ENCODE measurements at places on chromosomes 5 and 9.

DNA sequence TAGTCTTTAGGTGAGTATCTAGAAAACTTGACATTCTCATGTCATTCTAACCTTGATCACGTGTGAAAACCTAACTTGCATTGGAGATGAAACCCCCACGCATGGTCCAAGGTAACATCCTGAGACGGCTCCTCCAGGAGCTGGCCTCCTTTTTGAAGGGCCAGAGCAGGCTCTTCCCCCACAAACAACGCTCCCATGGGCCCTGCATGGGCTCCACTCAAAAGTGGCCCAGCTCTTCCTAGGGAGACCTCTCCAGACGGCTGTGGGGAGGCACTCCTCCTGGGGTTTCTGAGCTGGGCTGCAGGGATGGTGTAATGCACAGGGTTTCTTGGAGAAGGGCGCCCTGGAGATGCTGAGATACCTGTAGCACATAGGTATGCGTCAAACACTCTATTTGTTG is 296.2 kb upstream of the IRX1 start:
- no peak for DNase-seq

GRCh38 chr5:33092719-33093118 is 348.0 kb upstream of the TARS1 start:
- no peak for DNase-seq

DNA sequence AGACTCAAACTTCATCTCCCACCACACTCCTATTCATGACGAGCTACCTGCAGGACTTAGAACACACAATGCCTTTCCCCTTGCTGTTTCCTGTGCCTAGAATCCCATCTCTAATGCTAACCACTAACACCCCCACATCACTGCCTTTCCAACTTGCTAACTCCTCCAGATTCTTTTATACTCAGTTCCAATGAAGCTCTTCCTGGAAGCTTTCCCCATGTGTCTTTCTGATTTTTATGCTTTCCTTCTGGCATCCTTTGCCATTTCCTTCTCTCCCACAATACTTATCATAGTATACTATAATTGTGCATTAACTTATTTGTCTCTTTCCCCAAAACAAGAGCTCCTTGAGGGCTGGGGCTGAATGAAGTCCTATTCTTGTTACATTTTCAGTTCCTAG is 115.3 kb upstream of the PLPPR1 start:
- no peak for DNase-seq

- no peak for DNase-seq
These were observed 6.2 kb downstream of the NLN start for GRCh38 chr5:65728218-65728617.

- DNase-seq: no peak
These were observed 49.5 kb upstream of the MCCC2 start for GRCh38 chr5:71537687-71538086.

DNA sequence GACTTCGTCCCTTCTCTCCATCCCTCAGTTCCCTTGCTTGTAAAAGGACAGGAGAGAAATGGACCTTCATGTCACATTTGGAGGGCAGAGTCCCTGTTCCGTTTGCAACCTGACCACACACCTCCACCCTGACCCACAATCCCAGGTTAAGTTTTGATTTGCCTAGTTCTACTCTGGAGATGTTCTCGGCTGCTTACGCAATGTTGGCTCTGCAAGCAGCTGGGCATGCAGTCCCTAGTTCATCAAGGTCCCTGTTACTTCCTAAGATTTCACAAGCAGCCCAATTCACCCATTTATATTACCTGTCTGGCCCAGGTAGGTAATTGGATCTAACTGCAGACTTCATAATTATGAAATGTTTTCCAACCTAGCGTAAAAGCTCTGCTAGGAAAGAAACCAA is 28.8 kb downstream of the SLIT3 start:
- DNase-seq: no peak

- DNase-seq: no peak
These were observed 10.5 kb downstream of the KIF4B start for GRCh38 chr5:155024015-155024414.

GRCh38 chr5:66616520-66617225 is 20.5 kb downstream of the MAST4 start:
- DNase-seq: no peak

DNA sequence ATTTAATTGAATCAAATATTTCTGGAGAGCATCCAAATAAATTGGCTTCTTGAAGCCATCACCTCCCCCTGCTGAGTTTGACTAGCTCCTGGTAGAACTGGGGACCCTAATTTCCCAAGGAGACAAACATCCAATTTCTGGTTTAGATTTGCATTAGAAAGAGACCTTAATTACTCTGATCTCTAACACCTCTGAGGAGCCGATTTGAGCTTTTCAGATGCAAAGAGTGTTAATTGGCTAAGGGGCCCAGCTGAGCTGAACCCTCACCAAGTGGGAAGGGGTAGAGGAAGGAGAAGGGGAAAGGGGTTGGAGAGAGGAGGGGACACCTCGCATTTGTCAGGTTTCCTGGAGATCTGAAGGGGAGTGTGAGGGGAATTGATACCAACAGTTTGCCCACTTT is 145.4 kb upstream of the SHB start:
- DNase-seq: no peak

- no peak for DNase-seq
These were observed 17.8 kb downstream of the SERINC5 start for GRCh38 chr5:80238097-80238496.

DNA sequence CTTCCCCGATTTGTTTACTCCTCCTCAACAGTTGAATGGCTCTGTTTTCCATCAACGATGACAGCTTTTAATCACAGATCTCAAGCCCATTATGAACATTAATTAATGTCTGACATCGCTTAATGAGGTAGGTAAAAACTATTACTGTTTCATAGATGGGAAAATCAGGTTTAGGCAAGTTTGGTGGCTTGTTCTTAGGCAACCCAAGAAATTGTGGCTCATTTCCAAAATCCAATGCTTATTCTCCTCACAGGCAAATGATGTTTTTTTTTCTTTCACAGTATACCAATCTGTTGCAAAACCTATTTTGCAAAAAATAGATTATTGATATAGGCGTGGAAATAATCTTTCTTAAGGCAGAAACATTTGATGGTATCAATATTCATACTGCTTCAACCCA is 70.8 kb upstream of the CHD1 start:
- no peak for DNase-seq

DNA sequence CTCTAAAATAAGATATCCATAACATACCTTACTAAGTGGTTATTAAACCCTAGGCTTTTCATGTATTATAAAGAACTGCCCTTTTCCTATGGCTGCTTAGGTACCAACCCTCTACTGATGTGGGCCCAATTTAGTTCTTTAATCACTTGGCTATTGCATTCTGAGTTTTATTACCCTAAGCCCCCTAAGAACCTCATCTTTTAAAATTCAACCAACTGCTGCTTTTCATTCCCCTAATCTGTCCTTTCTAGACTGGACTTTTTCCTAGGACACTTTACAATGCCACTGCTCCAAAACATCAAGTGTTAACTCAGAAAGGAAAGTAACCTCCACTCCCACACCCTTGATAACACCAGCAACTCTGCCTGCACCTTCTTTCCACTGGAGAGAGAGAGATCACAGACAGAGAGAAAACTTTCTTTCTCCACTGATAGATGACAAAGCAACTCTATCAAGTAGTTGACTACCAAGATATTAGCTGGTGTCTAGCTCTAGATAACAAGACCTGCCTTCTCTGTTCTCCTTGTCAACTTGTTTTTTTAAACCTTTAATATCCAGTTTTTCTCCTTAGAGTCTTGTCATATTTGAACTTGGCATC is 27.3 kb downstream of the ELL2 start:
- no peak for DNase-seq

- DNase-seq: no peak
These were observed 10.9 kb downstream of the SEC24A start for GRCh38 chr5:134659456-134659855.

DNA sequence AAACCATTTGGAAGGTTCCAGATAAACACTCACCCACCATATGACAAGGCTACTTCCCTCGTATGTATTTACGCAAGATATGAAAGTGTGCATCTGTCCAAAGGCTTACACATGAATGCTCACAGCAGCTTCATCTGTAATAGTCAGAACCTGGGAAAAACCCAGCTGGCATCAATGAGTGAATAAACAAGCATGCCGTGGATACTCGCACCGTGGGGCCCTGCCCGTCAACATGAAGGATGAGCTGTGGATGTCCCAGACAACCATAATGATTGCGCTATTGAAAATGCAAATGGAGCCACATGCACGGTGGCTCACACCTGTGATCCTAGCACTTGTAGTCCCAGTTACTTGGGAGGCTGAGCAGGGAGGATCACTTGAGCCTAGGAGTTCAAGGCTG is 60.6 kb upstream of the FCN1 start:
- DNase-seq: no peak

DNA sequence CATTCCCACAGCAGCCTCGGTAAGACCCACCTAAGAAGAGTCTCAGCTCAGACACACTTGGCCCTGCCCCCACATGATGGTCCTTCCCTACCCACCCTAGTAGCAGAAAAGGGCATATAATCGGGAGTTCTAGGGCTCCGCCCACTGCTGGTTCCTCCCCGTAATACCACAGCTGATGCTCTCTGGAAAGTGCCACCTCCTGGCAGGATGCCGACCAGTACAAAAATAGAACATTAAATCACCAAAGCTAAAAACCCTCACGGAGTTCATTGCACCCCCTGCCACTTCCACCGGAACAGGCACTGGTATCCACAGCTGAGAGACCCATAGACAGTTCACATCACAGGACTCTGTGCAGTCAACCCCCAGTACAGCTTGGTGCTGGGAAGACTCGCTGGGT is 271.3 kb downstream of the KIAA0825 start:
- DNase-seq: no peak

DNA sequence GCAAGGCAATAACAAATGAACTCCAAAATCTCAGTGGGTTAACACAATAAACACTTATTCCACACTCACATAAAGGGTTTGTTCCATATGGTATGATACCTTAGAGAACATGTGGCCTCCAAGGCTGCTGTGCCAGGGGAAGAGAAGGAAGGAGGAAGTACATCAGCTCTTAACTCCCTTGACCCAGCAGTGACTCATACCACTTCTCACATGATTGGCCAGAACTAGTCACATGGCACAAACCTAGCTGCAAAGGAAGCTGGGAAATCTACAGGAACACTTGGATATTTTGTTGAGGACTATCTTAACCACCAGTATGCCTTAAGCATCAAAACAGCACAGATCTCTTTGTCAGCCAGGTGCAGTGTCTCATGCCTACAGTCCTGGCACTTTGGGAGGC is 99.3 kb downstream of the SLIT3 start:
- DNase-seq: no peak

- no peak for DNase-seq
These were observed 192.4 kb downstream of the ARHGEF28 start for GRCh38 chr5:73818357-73818756.

DNA sequence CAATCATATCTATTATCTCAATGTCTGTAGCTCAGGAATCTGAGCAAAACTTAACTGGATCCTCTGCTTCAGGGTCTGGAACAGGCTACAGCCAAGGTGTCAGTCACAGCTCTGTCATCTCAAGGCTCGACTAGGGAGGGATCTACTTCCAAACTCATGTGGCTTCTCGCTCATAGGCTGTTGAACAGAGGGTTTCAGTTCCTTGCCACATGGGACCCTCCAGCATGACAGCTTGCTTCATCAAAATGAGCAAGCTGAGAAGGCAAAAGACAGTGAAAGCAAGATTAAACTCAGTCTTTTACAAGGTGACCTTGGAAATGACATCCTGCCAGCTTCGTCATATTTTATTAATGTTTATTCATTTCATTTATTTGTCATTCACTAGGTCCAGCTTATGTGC is 111.7 kb downstream of the GADD45G start:
- no peak for DNase-seq

DNA sequence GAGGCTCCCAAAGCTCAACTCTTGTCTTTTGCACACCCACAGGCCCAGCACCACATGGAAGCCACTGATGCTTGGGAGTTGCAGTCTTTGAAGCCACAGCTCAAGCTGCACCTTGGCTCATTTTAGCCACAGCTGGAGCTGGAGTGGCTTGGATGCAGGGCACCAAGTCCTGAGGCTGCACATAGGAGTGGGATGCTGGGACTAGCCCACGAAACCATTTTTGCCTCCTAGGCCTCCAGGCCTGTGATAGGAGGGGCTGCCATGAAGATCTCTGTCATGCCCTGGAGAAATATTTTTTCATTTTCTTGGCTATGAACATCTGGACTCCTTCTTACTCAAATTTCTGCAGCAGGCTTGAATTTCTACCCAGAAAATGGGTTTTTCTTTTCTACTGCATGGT is 438.5 kb upstream of the TNC start:
- no peak for DNase-seq

- DNase-seq: no peak
These were observed 26.8 kb downstream of the SMAD5 start for GRCh38 chr5:136159457-136159856.

GRCh38 chr5:154034944-154035343 is 3.8 kb downstream of the FAM114A2 start:
- DNase-seq: no peak

DNA sequence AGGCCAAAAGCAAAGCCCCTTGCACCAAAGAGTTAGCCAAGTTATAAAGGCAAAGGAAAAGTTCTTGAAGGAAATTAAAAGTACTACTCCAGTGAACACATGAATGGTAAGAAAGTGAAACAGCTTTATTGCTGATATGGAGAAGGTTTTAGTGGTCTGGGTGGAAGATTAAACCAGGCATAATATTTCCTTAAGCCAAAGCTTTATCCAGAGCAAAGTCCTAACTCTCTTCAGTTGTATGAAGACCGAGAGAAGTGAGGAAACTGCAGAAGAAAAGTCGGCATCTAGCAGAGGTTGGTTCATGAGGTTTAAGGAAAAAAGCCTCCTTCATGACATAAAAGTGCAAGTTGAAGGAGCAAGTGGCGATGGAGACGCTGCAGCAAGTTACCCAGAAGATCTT is 3.1 kb upstream of the NUDT12 start:
- DNase-seq: no peak

All from NCI-H1930 (cell line).